ENCODE measurements at places on chromosomes 3 and 15.

DNA sequence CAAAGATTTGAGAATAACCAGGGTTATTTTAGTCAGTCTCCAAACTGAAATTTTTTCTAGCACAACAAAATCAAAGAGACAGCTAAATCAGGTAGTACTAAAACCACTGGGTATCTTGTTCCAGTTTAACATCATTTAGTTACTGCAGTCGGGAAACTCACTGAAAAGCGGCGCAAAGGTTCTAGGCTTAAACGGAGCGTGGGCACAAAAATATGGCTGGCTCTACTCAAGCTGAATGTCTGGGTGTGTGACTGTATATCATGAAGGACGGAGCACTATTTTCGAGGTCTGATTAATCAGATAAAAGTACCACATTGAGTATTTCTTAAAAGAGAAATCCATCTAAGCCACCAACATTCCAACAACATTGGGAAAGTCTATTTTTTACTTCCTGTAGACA, 152.1 kb downstream of the TBL1XR1 start:
- no peak for DNase-seq

- DNase-seq, result no peak
Observed at GRCh38 chr3:53071882-53072431, 26.1 kb upstream of the SFMBT1 start.

GRCh38 chr3:149377408-149378364, at the start of gene TM4SF1:
TSS of gene TM4SF1 (minus strand) at chr3:149377649. CDS start at chr3:149377547, 102 bp downstream.
- no peak for DNase-seq

- DNase-seq, result no peak
Observed at GRCh38 chr3:194664857-194665256, 7.1 kb downstream of the LSG1 start.

DNA sequence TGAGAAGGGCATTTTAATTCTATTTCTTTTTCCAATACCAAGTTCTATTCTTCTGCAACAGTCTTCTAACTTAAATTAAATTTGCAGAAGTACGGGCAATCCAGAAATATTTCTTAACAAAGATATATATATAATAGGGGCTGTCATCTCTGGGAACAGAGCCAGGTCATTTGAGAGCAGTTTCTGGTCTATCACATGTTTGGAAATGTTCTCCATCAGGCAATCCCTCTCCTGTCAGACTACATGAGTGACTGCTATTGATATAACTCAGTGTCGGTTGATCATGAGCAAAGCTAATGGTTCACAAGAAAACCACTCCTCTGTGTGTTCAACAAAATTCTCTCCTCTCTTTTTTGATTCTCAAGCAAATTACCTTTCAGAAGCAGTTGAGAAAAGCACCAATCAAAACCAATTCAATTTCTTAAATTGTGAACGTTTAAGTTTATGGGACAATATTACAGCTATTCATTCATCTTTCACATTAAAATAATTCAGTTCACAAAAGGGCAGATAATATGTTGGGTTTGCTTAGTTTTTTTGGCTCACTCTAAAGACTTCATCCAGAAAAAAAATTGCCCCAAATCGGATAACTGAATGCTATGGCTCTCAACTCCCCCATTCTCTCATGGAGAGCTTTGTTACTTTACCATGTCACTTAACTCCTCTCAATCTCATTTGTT, 152.9 kb upstream of the TGFBR2 start:
- DNase-seq, result no peak

GRCh38 chr3:31009881-31010280, 115.4 kb upstream of the GADL1 start:
- no peak for DNase-seq

DNA sequence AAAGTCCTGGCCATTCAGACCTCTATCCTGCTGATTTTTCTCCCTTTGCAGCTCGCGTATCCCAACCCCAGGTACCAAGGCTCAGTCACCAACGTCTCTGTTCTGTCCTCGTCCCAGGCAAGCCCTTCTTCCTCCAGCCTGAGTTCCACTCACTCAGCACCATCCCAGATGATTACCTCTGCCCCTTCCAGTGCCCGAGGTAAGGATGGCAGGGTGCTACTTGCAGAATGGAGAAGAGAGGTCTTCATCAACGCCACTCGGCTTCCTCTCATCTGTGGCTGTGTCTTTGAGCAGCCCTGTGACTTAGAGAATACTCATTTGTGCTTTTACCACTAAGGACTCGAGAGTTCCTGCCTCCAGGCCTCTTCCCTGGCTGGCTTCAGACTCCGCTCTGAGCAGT, 22.6 kb upstream of the MANF start:
- no peak for DNase-seq

DNA sequence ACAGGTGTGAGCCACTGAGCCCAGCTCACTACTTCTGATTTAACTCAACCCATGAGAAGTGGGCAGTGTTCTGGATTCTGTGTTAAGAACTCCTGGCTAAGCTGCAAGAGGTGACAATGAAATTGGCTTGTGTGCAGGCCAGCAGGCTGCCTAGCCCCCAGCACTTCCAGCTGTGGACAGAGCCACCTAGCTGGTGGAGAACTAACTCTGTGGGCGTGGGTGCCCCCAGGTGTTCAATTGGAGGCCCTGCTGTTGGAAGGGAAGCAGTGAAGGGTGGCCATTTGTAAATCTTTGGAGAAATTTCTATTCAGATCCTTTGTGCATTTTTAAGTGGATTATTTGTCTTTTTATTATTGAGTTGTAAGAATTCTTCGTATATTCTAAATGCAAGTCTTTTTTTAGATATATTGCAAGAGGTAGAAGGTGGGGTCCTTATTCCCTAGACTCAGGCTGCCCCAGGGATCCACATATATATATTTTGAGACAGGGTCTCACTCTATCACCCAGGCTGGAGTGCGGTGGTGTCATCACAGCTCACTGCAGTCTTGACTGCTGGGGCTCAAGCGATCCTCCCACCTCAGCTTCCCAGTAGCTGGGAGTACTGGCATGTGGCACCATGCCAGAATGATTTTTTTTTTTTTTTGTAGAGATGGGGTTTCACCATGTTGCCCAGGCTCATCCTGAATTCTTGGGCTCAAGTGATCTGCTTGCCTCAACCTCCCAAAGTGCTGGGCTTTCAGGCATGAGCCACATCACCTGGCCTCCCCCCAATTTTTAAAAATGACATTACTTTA, 7.2 kb upstream of the SCAMP5 start:
- peak; percentile 69 for DNase-seq

GRCh38 chr15:81937189-81937588, 108.6 kb downstream of the MEX3B start:
- no peak for DNase-seq

DNA sequence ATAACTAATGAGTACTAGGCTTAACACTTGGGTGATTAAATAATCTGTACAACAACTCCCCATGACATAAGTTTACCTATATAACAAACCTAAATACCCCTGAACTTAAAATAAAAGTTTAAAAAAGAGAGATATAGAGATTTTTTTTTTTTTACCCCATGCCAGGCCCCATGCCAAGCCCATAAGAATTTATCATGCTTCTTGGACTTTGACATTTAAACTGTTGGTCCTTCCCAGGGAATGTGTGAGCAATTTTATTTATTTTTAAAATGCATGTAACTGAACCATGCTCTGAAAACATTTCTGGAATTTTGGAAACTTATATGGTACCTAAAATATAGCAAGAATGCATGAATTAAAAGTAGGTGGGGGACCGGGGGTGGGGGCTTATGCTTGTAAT, 26.3 kb downstream of the KLHL6 start:
- DNase-seq, result no peak

- peak; percentile 72 for DNase-seq
Observed at GRCh38 chr3:184354121-184354728, 7.2 kb downstream of the CLCN2 start.

DNA sequence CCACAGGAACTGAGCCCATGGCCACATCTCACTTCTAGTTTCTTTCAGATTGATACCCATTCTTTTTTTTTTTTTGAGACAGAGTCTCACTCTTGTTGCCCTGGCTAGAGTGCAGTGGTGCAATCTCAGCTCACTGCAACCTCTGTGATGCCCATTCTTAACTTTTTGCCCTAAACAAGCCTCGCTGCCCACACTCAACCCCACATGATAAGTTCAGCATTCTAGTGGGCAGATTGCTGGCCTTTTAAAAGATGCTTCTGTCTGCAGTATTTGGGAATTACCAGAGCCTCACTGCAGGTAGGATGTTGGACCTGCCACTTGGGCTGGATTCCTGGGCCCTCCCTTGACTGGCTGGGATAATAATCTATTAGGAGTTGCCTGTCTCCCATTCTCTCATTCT, 51.0 kb downstream of the TRANK1 start:
- no peak for DNase-seq

- DNase-seq, result no peak
Observed at GRCh38 chr3:134466331-134466730, 19.5 kb downstream of the ANAPC13 start.

GRCh38 chr3:152190636-152191183, 78.0 kb upstream of the MBNL1 start:
- DNase-seq, result no peak

DNA sequence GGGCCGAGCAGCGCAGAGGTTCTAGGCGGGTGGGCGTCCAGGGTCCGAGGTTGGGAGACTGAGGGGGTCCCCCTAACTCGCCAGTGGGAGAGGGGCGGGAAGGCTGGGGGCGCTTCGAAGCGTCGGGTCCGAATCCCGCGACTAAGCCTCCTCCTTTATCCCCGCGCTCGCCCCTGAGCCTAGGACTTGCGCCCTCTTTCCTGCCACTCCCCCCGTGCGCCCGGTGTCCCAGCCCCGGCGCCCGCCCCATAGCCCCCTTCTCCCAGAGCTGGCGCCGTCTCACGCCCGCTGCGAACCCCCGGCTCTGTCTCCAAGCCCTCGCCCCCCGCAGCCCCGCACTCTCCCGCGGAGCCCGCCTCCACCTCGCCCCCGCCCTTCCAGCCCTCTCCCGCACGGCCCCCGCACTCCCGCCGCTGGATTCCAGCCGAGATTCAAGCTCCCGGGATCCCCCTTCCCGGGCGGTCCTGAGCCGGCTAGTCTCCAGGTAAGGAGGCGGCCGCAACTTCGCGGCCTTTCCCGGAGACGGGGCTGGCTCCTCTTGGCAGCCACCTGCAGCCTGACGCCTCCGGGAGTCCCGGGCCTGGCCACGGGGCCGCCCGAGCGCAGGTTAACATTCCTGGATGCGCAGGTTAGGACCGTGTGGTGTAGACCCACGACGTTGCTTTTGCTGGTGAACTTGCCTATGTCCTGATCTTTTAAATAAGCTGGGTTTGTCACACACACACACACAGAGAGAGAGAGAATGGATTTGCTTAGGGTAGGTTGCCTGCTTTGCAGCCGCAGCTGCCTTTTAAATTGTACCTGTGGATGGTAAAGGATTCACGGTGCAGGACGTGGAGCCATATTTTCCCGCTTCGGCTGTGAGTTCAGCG, 563 bp downstream of the PXYLP1 start:
- peak; percentile 50 for DNase-seq

DNA sequence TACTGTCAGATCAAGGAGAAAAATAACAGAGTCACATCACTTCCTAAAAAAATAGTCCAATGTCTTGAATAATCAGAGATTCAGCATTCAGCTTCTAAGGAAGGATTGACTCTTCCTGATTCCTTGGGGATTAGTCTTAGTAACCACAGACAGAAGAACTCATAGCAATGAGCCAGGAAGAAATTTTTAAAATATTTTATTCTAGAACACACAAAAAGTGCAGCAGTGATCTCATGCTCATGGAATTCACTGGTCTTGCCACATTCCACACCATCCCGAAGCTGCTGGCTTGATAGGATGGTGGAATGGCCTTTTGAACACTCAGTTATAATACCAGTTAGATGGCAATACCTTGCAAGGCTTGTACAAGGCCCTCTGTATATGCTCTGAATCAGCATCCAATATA, 43.0 kb upstream of the ABI3BP start:
- DNase-seq, result no peak

DNA sequence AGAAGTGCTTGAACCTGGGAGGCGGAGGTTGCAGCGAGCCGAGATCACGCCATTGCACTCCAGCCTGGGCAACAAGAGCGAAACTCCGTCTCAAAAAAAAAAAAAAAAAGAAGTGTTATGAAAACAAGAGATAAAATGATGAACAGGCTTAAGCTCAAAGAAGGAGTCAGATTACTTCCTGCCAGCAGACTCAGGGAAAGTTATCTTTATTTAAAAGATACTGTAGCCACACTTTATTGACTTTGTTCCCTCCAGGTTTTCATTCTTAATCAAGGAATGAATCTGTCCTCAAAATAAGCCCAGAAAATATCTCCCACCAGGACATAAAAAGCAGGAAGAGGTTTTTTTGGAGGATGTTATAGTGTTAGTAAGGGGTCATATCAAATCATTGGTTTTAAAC, 176.5 kb upstream of the KCNMB2 start:
- no peak for DNase-seq

- DNase-seq, result no peak
Observed at GRCh38 chr3:140349938-140350337, 327.9 kb upstream of the TRIM42 start.

DNA sequence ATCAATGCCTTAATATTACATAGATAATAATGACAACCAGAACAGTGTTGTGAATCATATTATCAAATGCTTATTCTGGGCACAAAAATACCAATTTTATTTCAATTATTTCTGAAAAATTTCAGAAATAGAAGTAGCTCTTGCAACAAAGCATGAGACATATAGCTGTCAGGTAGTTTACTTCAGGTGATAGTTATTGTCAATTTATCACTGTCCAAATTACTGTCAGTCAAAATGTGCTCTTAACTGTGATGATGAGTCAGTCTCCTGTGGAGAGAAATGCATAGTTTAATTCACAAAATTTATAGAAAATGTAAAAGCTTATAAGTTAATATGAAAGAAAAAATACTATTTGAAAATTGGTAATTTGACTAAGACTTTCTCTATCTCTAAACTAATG, 1078.4 kb upstream of the GBE1 start:
- no peak for DNase-seq

GRCh38 chr15:78083186-78083585, 5.7 kb upstream of the TBC1D2B start:
- no peak for DNase-seq

GRCh38 chr15:39414201-39414600, 166.7 kb upstream of the THBS1 start:
- no peak for DNase-seq

GRCh38 chr3:117617906-117618305, 908.3 kb downstream of the TUSC7 start:
- DNase-seq, result no peak

DNA sequence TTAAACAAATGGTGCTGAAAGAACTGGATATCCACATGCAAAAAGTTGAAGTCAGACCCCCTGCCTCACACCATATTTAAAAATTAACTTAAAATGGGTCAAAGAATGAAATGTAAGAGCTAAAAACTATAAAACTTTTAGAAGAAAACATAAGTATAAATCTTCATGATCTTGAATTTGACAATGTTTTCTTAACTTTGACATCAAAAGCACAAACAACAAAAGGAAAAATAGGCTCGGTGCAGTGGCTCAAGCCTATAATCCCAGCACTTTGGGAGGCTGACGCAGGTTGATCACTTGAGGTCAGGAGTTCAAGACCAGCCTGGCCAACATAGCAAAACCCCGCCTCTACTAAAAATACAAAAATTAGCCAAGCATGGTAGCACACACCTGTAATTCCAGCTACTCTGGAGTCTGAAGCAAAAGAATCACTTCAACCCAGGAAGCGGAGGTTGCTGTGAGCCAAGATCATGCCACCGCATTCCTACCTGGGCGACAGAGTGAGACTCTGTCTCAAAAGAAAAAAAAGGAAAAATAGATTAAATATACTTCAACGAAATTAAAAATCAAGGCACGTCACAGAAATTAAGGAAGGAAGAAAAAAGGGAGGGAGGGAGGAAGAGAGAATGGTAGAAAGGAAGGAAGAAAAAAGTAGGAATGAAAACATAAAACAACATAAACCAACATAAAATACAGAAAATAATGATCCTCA, 1.5 kb downstream of the RAB27A start:
- no peak for DNase-seq

- DNase-seq, result no peak
Observed at GRCh38 chr15:96578393-96578792, 247.9 kb downstream of the NR2F2 start.

Measured in activated naive CD4-positive, alpha-beta T cell treated with anti-CD3 and anti-CD28 coated beads, Interleukin-2, amount 10 ng/mL, durations not matched to agents 7 days and 5 days (primary cell).